Fibroblast of gingiva (primary cell): ENCODE measurements at places on chromosomes 12 and 14.

DNA sequence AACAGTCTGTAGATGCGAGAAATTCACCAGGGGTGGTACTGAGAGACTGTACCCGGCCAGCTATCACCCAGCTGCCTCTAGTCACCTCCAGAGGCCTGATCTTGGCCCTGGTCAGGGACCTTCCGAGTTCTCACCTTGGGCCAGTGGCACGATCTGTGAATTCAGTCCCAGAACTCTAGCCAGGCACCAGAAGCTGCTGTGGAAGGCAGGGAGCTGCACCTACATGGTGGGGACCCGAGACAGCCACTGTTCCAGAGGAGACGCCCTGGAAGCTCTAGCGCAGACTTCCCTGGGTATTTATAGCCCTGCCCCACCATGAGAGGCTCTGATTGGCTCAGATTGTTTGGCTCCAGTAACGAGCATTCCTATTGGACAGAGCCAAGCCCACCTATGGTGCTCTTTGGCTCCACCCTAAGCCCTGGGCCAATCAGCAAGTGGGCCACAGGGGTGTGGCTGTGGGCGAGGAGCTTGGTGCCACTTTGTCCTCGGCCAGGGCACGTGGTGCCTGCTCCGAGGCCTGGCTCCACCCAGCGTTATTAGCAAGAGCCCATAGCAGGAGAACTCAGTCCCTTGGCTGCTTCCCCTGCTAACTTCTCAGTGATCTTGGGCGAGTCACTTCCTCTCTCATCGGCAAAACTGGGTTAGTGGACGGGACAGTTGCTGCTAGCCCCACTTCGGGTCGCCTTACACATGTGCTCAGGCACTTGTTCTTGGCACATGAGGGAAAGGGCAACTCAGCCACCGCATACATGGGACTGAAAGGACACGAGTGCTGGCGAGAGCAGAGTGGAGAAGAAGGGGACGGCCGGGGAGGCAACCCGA, 89.0 kb upstream of the BCL11B start:
- DNase-seq: no peak

DNA sequence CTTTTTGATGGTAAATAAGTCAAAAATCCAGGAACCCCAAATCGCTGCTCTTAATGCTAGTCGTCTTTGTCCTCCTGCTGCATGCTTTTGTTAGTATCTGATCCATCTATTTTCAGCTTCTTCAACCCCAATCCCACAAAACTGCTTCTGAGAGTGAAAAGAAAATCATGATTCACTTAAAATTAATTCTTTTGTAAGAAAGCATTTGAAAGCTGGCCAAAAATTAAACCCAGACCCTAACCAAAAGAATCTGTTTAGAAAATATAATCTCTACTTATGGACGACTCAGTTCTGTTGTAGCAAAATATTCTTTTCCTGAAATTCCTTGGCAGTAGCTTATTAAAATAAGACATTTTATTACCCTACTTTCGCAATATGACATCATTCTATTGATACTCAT, 443.6 kb upstream of the SYT1 start:
- no peak for DNase-seq

DNA sequence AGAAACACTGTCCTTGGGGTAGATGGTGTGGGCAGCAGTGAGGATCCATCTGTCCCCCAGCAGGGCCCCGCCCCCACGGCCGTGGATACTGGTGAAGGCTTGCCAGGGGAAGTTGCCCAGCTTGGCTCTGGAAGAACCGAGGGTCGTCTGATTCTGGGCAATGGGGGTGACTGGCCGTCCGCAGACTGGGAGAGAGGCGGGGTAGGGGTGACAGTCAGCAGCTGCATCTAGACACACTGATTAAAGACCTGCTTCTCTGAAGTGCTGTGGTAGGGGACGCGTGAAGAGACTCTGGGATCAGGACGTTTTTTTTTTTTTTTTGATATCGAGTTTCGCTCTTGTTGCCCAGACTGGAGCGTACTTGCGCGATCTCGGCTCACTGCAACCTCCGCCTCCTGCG, 4.7 kb upstream of the C1R start:
- DNase-seq: peak; percentile 32

GRCh38 chr14:78992867-78993266, 822.7 kb downstream of the NRXN3 start:
- no peak for DNase-seq

DNA sequence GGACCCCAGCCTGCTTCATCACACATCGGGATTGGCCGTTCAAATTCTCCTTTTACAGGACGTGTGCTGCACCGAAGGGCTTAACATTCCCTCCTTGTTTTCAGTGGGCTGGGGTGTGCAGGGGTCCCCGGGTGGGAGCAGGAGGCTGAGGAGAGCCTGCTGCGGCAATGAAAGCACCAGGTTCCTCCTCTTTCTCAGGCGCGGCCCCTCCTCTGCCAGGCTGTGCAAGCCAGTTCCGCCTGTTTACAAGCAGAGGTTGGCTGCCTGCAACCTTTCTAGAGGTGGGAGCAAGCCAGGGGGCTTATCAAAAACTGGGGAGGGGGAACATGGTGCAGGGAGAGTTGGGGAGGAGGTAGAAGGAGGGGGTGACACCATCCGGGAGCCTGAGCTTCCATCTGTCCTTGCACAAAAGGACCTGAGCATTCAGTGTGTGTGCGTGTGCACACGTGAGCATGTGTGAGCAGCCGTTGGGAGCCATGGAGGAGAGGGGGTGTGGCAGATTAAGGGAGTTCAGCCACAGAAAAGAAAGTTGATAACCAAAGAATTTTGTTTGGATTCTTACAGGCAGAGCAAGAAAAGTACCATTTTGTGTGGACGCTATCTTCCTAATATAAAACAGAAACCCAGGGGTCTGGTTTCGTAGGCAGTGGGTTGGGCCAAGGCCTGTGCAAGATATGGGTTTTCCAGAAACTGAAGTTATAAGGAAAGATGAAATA, 108.8 kb upstream of the RFLNA start:
- DNase-seq: no peak
